Left cardiac atrium (tissue), 4 donors: ENCODE measurements at places on chromosomes 1 and 21. TPM values are rescaled to one million over a fixed set of nuclear protein-coding genes. Genes with fewer than 3 reads are reported as not detected.

BGLAP gene
- total RNA-seq, result not detected

- no peak for DNase-seq
Observed at GRCh38 chr1:200929530-200930278, 35.0 kb downstream of the INAVA start.

- DNase-seq, result no peak
Observed at GRCh38 chr21:28669971-28670653, 322.6 kb downstream of the LTN1 start.

- DNase-seq, result no peak
Observed at GRCh38 chr1:28428012-28428411, 58.5 kb downstream of the PHACTR4 start.

DNA sequence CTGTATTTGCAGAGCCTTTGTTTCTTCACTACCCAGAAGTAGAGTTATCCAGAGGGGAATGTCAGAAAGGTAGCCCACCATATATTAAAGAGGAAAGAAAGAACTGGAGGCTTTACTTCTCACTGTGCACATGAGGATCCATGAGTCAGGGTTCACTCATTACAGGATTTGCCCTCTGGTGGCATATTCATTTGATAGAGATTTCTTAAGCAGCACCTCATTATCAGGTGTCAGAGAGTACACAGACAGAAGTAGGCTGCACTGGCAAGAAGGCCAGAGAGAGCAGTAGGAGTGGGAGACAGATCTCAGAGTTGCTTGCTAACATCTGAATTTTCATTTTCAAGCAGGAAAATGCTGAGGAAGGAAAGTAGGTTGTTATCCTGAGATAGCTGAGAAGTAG, 123.8 kb downstream of the PIK3R3 start:
- DNase-seq, result no peak
